Fibroblast of skin of right quadriceps (primary cell): ENCODE measurements at places on chromosomes 7 and 10.

GRCh38 chr10:15605740-15606369, 113.9 kb downstream of the ITGA8 start:
- DNase-seq, result peak; percentile 80

GRCh38 chr7:46626691-46627310, 705.7 kb upstream of the IGFBP3 start:
- DNase-seq, result peak; percentile 55

DNA sequence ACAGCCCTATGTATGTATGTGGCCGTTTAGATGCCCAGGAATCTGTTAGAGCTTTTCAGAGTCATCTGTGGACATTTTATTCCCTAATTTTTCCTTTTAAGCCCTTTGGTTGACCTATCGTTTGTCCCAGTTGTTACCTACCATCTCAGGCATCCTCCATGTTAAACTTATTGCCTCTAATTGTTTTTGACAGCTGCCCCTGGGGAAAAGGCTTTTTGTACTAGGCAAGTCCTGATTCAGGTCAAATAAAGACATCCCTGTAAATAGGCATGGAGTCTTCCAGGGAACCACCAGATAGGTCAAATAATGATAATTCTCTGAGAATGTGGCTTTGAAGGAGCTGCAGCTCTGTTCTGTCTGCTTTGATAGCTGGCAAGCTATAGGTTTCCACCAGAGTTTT, 87.7 kb upstream of the CYP26C1 start:
- DNase-seq, result no peak

GRCh38 chr7:30433082-30433481, 45.5 kb downstream of the NOD1 start:
- DNase-seq, result peak; percentile 39

DNA sequence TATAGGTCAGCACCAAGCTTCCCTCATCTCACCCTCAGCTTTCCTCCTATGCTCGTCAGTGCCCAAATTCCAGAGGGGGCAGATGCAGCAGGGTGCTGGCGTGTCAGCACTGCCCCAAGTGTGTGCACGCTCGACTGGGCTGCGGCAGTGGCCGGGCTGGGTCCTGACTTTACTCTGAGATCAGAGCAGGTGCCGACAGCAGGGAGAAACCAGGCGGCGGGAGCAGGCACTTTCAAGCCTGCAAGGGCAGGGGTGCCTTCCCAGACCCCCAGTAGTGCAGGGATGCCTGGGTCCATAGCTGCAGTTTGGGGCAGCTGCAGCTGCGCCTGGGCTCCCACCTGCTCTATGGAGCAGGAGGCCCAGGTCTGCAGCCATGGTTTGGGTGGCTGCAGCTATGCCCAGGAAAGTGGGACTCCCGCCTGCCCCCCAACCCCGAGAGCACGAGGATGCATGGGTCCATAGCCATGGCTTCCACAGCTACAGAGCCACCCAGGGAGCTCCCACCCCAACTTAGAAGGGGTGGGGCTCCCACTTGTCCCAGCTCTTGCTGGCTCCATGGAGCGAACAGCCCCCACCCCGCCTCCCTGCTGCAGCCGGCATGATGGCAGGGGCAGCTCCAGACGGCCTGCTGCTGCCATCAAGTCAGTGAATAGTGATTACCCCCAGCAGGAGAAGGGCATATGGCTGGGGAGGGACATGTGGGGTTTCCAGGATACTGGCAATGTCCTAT, 199.2 kb upstream of the KMT2E start:
- no peak for DNase-seq

- no peak for DNase-seq
These were observed 266.9 kb upstream of the SHH start for GRCh38 chr7:156079156-156079555.
